ENCODE measurements at places on chromosomes 4 and X. TPM values are rescaled to one million over a fixed set of nuclear protein-coding genes. Genes with fewer than 3 reads are reported as not detected.

MYL5 gene
- total RNA-seq = 11.5 TPM

VSIG4 gene
- total RNA-seq = 113 TPM

TRPC5OS gene
- total RNA-seq = not detected

- H3K36me3 ChIP-seq = no peaks in the 10 kb centered on the region
- H3K27me3 ChIP-seq = no peaks in the 10 kb centered on the region
- H3K4me1 ChIP-seq = no peaks in the 10 kb centered on the region
- no peak overlapping the region for H3K27ac ChIP-seq
Observed at GRCh38 chr4:170423137-170423536, 333.4 kb upstream of the AADAT start.

- H3K4me3 ChIP-seq = no peak overlapping the region
- no peaks in the 10 kb centered on the region for H3K36me3 ChIP-seq
- no peaks in the 10 kb centered on the region for H3K4me1 ChIP-seq
- no peak for DNase-seq
- no peak overlapping the region for H3K27ac ChIP-seq
Observed at GRCh38 chr4:6200922-6201362, 593 bp upstream of the JAKMIP1 start.

DNA sequence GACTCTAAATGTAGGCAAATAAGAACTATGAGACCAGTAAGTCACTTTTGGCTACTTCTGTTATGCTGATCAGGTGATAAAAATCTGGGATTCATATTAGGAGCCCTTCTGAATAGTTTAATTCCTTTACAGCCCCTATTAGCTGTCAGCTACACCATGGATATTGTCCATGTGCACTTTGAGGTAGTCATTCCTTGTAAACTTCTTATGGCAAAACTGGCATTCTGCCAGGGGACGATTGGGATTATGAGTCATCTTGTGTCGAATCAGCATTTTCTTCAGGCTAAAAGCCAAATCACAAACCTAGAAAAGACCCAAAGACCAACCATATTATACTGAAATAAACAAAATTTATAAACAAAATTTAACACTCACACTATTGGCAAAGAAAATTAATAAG, 227.6 kb downstream of the PRDM5 start:
- H3K36me3 ChIP-seq = no peaks in the 10 kb centered on the region
- no peaks in the 10 kb centered on the region for H3K4me1 ChIP-seq
- no peaks in the 10 kb centered on the region for H3K27me3 ChIP-seq
- DNase-seq = no peak
